ENCODE measurements at places on chromosomes 1 and 21.

DNA sequence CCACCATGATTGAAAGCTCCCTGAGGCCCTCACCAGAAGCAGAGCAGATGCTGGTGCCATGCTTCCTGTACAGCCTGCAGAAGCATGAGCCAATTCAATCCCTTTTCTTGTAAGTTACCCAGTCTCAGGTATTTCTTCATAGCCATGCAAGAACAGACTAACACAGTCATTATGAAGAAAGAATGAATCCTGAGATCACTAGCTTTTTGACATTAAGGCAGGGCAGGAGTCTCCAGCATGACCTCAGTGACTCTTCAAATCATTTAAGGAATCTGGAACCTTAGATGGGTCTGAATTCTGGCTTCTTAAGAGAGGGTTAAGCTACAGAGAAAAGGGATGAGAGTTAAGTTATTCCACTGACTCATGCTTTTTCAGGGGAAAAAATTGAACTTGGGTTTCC lies 79.0 kb downstream of the PTPN14 start:
- DNase-seq = no peak

DNA sequence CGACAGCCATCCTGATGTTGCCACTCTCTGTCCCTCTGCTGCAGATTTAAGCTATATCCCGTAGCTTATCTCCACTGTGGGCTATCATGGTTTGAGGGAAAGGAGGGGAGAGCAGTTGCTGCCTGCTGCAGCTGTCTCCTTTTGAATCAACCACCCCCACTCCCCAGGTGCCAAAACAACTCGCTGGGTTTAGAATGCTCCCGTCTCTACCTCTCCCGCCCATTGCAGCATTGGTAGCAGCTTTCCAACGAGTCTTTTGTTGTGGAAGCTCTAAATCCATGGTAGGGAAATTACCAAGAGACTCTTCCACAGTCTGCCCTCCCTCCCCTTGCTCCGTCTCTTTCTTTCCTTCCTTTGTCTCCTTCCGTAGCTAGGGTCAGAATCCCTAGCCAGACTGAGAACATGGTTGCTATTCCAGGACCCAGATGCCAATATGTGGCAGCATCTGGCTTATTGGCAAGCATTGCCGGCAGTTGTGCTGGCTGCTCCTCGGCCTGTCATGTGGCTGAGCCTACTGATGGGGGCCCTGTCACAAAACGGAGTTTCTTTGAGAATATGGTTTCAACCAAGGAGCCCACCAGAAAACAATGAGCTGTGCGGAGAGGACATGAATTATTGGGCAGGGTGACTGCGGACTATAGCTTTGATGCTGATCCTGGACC lies 230.7 kb downstream of the RPS6KC1 start:
- DNase-seq = no peak

DNA sequence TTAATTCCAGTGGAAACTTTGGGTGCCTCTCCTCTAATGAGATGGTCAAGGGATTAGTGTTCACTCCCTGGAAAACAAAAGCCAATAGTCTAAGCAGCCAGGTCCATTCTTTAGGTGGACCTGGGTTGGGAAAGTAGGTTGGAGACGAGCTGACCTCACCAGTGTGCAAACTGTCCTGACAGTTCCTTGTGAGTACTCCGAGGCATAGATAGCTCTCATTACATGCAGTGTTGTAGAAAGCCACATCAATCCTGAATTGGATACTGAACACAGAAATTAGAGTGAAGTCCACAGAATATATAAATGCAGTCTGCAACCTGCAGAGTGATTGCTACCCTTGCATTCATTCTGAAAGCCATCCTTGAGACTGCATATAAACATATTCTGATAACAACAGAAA lies 675.1 kb upstream of the CXADR start:
- DNase-seq = no peak

DNA sequence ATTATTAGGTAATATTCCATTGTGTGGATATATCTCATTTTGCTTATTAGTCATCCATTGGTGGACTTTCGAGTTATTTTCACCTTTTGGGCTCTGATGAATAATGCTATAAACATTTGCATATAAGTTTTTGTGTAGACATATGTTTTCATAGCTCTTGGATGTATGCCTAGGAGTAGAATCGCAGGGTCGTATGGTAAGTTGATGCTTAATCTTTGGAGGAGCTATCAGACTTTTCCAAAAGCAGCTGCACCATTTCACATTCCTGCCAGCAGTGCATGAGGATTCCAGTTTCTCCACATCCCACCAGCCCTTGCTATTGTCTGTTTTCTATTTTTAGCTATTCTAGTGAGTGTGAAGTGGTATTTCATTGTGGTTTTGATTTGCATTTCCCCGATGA lies 120.3 kb upstream of the TMEM51 start:
- DNase-seq = no peak

- no peak for DNase-seq
These were observed 34.3 kb upstream of the EDEM3 start for GRCh38 chr1:184788970-184789369.

DNA sequence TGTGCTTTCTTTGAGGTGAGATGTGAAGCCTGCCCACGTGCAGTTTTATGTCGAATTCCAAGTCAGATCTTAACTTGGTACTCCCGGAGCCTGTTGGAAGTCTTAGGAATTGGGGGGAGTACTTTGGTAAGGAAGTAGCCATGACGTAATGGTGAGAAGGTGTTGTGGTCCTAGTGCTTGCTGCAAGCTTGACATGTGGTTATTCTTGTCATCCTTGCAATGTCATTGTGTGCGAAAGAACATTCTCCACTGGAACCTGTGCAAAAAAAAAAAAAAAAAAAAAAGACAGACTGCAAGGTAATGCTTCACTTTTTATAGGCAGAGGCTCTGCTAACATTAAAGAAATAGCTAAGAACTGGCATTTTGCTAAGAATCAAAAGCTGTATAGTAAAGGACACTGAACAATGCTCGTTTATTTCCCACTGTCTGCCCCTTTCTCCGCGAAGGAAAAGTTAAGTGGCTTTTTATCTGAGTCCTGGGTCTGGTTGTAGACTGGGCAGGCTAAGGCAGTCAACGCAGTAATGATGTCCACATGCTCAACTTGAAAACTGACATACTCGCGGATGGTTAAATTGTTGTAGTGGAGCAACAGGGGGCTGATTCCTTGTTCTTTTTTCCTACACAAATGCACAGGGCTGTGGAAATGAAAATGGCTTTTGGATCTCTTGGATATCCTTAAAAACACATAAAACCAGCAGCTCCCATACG lies 2.1 kb downstream of the KAZN start:
- no peak for DNase-seq

GRCh38 chr1:43861988-43862735 lies 71.4 kb upstream of the ARTN start:
- DNase-seq = no peak

DNA sequence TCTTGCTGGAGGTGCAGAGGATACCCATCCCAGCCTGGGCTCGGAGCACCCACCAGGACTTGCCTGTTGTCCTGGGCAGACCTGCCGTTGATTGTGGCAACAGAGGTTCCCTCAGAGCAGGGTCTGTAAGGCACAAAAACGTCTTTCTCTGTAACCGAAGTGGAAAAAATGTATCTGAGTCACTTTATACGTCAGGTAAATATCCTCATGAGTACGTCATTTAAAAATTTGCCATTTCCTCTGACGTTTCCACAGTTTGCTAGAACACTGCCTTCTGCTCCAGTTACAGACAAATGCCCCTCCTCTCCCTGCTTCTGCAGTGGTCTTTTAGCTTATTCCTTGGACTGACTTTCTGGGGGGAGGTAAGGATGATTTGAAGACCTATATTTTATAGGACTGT lies 326.8 kb downstream of the HHAT start:
- DNase-seq = no peak

DNA sequence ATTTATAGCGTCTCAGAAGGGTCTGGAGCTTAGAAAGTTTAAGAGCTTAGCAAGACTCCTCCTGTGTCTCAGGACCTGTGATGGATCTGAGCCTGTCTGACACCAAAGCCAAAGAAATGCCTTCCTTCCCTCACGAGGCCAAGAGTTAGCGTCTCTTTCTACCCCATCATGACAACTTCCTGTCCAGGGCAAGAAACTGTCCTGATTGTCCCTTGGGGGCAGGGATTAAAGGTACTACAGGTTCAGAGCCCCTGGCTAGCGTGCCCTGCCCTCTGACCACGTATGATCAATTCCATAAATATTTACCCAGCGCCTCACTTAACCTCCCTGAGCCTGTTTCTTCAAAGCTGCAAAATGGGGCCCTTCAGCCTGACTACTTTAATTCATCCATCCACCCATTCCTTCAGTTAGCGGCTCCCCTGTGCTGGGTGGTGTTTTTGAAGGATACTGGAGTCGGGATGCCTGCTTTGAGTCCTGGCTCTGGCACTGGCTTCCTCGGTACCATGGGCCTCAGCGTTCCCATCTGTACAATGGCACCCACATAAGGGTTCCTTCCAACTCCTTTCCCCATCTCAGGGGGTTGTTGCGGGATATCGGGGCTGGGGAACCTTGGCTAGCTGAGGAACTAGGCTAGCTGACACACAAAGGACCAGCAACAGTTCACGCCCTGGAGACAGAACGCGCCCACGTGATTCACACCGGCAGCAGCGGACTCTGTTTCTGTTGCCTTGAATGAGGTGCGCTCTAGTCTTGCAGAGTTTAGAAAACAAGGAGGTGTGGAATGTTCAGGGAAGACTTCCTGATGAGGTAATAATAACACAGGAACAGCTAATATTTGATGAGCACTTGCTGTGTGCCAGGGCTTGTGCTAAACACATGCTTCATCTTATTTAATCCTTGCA lies 23.0 kb upstream of the EPHA2 start:
- DNase-seq = no peak

DNA sequence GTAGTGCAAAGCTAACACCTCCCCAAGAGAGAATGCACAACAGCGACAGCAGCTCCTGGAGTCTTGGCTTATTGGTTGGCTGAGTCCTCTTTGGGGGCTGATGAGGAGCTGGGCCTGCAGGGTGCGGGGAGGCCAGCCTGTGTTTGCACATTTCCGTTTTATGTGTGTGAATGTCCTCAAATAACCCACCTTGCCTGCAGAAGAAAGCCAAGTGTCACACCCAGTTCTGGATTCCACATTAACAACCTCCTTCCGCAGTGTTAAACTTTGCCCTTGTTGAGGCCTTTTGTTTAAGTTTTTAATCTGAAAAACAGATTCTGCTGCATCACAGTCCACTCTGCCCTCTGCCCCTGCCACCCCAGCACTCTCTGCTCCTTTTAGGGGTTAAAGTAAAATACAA lies 274.5 kb downstream of the TM2D1 start:
- no peak for DNase-seq

DNA sequence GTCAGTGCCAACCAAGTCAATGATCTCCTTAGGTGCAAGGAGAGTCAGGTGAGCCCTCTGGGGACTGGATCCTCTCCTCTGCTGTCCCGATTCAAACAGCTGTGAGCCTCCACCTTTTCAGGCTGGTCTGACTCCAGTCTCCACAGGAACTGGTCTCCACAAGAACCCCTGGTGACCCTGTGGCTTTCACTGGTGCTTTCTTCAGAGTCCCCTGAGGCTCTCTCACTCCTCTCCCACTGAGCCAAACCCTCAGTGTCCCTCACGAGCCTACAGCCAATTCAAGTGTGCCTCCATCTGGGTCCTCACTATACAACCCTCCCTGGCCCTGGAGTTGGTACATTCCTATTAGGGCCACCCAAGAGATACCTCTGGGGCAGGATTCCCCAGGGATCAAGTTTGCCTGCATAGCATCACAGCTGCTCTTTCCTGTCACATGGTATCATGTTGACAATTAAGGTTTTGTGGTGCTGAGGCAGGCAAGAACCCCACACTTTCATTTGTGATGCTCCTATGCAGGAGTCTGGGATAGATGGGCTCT lies 5.2 kb upstream of the NGF start:
- DNase-seq = no peak

Measured in RKO (cell line).